ENCODE measurements at places on chromosomes 11 and 22. TPM values are rescaled to one million over a fixed set of nuclear protein-coding genes. Genes with fewer than 3 reads are reported as not detected.

DTX4 gene
- total RNA-seq, result 0.69 TPM

KLHDC7B gene
- 16.0 TPM for total RNA-seq

RBM4 gene
- total RNA-seq, result 137 TPM

FRMD8 gene
- 49.5 TPM for total RNA-seq

C1QTNF5 gene
- not detected for total RNA-seq

CSF2RB gene
- total RNA-seq, result 0.67 TPM

ART1 gene
- total RNA-seq, result not detected

SCGB1C1 gene
- not detected for total RNA-seq

ACTN3 gene
- 0.23 TPM for total RNA-seq

APOL5 gene
- not detected for total RNA-seq

TSGA10IP gene
- total RNA-seq, result not detected

OR51B5 gene
- total RNA-seq, result not detected

GRCh38 chr11:134450186-134450585, 38.1 kb upstream of the B3GAT1 start:
- H3K4me3 ChIP-seq, result no peak overlapping the region
- DNase-seq, result no peak
- H3K27me3 ChIP-seq, result no peaks in the 10 kb centered on the region
- H3K36me3 ChIP-seq, result no peaks in the 10 kb centered on the region
- no peaks in the 10 kb centered on the region for H3K4me1 ChIP-seq

DNA sequence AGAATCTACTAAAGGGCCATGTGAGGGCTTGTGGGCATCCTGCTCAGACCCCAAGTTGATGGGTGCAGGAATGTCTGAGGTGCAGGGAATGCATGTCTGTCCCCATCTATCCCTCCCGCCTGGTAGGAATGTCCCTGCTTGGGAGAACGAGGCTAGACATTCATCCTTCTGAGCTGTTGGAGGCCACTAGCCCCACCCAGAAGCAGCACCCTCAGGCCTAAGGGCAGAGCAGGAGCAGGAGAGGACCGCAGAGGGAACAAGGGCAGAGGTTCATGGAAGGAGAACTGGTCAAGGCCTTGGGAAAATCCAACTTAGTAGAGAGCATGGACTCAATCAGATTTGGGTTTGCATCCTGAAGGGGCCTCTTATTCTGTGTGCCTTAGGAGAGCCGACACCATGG, 22.1 kb upstream of the LMO1 start:
- H3K36me3 ChIP-seq, result no peaks in the 10 kb centered on the region
- H3K4me3 ChIP-seq, result no peak overlapping the region
- no peak overlapping the region for H3K27ac ChIP-seq
- DNase-seq, result no peak
- no peaks in the 10 kb centered on the region for H3K4me1 ChIP-seq
- H3K27me3 ChIP-seq, result peaks cover 7% of the 10 kb centered on the region

- no peaks in the 10 kb centered on the region for H3K27me3 ChIP-seq
- H3K36me3 ChIP-seq, result peaks cover 51% of the 10 kb centered on the region
- no peaks in the 10 kb centered on the region for H3K4me1 ChIP-seq
- H3K27ac ChIP-seq, result no peak overlapping the region
These were observed 53.8 kb downstream of the HIRA start for GRCh38 chr22:19377565-19378343.

- H3K27ac ChIP-seq, result no peak overlapping the region
- no peak overlapping the region for H3K4me3 ChIP-seq
- H3K4me1 ChIP-seq, result peaks cover 49% of the 10 kb centered on the region
- H3K27me3 ChIP-seq, result no peaks in the 10 kb centered on the region
- H3K36me3 ChIP-seq, result peaks cover 13% of the 10 kb centered on the region
- no peak for DNase-seq
These were observed 55.9 kb downstream of the BMAL1 start for GRCh38 chr11:13333456-13333957.

DNA sequence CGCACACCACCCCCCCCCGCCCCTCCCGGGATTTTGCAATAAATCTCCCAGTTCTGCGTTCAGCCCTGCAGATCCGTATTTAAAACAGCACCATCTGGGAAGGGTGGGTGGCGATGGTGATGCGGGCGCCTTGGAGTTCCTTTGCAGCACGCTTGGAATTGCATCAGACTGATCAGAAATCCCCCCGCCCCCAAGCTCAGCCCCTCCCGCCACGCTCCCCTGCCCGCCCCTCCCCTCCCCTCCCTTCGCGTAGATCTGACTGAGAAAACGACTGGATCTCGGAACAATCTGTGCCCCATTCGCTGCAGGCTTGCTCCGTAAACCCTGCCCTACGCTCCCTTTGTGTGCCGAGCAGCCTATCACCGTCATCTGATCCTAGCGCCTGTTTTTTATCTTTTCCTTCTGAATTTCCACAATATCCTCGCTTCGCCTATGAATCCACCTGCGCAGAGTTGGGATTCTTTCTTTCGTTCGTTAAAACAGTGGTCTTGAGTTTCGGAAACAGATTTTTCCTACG, 18.1 kb upstream of the BDNF start:
- H3K27ac ChIP-seq, result no peak overlapping the region
- H3K27me3 ChIP-seq, result peaks cover 64% of the 10 kb centered on the region

DNA sequence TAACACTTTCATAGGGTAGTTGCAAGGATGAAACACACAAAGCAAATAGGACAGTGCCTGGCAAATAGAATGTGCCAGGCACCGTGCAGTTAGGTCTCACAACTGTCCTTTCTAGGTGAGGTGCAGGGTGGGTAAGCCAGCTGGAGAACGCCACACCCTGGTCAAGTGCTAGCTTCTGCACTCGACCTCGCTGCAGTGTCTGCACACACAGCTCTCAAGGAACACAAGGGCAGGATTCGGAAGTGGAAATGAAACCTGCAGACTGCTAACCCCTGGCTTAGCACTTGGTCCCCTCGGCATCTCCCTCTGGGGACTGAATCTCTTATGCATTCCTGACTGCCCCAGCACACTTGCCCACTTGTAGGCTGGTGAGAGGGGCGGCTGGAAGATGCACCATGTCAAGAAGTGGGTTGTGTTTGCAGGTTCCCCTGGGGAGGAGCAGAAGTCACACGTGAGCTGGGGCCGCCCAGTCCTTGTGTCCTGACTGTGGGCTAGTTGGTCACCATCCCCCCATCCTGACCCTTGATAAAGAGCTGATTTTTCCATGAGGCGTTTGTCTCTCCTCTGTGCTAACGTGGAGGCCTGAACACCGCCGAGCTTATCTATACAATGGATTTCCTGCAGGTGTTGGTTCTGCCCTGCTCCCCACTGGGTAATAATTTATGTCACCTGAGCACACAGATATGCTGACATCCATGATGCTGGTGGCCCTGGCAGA, 89.0 kb downstream of the MICAL2 start:
- H3K27me3 ChIP-seq, result no peaks in the 10 kb centered on the region
- H3K36me3 ChIP-seq, result peaks cover 24% of the 10 kb centered on the region
- peak overlapping the region; percentile 96 for H3K27ac ChIP-seq
- peak overlapping the region; percentile 81 for H3K4me3 ChIP-seq

GRCh38 chr11:44621140-44621681, 55.7 kb downstream of the CD82 start:
- no peak overlapping the region for H3K4me3 ChIP-seq
- H3K27me3 ChIP-seq, result no peaks in the 10 kb centered on the region
- peaks cover 24% of the 10 kb centered on the region for H3K4me1 ChIP-seq
- no peak overlapping the region for H3K27ac ChIP-seq
- peaks cover 10% of the 10 kb centered on the region for H3K36me3 ChIP-seq

DNA sequence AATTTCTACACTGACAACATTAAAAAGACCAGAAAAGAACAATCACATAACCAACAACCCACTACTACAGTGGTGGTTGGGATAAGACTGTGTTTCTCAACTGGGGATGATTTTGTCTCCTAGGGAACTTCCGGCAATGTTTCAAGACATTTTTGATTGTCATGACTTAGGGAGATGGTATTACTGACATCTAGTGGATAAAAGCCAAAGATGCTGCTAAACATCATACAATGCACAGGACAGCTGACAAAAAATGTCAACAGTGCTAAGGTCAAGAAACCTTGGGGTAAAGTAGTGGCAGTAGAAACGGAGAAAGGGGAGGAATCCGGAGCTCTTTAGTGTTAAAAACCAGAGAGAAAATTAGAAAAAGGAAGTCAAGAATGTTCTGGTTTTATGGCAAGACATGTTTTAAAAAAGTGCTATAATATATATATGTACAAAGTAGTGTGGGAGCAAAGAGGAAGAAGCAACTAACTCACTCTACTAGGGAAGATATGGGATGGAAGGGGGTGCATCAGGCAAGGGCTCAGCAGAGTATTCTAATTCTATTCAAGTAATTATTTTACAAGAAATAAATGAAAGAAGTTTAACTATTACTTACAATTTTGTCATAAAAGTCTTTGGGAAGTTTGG, 37.2 kb downstream of the CKAP5 start:
- H3K27me3 ChIP-seq, result no peaks in the 10 kb centered on the region
- H3K4me1 ChIP-seq, result peaks cover 17% of the 10 kb centered on the region
- H3K36me3 ChIP-seq, result peaks cover 35% of the 10 kb centered on the region

GRCh38 chr11:62221498-62221897, 13.0 kb downstream of the SCGB2A1 start:
- no peak overlapping the region for H3K4me3 ChIP-seq
- DNase-seq, result no peak
- no peaks in the 10 kb centered on the region for H3K4me1 ChIP-seq

- DNase-seq, result no peak
- no peak overlapping the region for H3K4me3 ChIP-seq
- H3K27ac ChIP-seq, result no peak overlapping the region
- H3K27me3 ChIP-seq, result peaks cover 13% of the 10 kb centered on the region
These were observed 36.2 kb downstream of the DLG2 start for GRCh38 chr11:85590848-85591483.

GRCh38 chr11:12746593-12747097, 72.4 kb downstream of the TEAD1 start:
- no peak overlapping the region for H3K27ac ChIP-seq
- no peak overlapping the region for H3K4me3 ChIP-seq
- no peaks in the 10 kb centered on the region for H3K4me1 ChIP-seq
- no peaks in the 10 kb centered on the region for H3K36me3 ChIP-seq
- no peak for DNase-seq

- DNase-seq, result no peak
- H3K27me3 ChIP-seq, result no peaks in the 10 kb centered on the region
- no peak overlapping the region for H3K27ac ChIP-seq
These were observed 17.1 kb upstream of the EFCAB6 start for GRCh38 chr22:43828998-43829782.

- H3K4me1 ChIP-seq, result no peaks in the 10 kb centered on the region
- H3K27ac ChIP-seq, result no peak overlapping the region
- no peaks in the 10 kb centered on the region for H3K36me3 ChIP-seq
- DNase-seq, result no peak
- H3K27me3 ChIP-seq, result no peaks in the 10 kb centered on the region
These were observed 739 bp upstream of the MRGPRE start for GRCh38 chr11:3232956-3233355.

Data from activated CD4-positive, alpha-beta T cell treated with anti-CD3 and anti-CD28 coated beads, Interleukin-2, amount 10 ng/mL, durations not matched to agents 7 days and 5 days (primary cell).